ENCODE measurements at places on chromosomes 2 and 18. TPM values are rescaled to one million over a fixed set of nuclear protein-coding genes. Genes with fewer than 3 reads are reported as not detected.

The SP140 gene
- total RNA-seq: not detected

- DNase-seq: peak; percentile 31
These were observed 83.9 kb upstream of the PKDCC start for GRCh38 chr2:41963661-41964525.

GRCh38 chr2:216559625-216560156 lies 61.0 kb downstream of the RPL37A start:
- DNase-seq: no peak

DNA sequence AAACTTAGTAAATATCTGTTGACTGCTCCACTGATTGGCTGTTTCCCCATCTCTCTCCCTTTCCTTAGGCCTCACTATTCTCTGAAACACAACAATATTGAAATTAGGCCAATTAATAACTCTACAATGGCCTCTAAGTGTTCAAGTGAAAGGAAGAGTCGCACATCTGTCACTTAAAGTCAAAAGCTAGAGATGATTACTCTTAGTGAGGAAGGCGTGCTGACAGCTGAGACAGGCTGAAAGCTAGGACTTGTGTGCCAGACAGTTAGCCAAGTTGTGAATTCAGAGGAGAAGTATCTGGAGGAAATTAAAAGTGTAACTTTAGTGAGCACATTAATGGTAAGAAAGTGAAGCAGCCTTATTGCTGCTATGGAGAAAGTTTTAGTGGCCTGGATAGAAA lies 48.4 kb downstream of the PLEK start:
- no peak for DNase-seq

GRCh38 chr2:206984206-206984605 lies 44.9 kb downstream of the CPO start:
- no peak for DNase-seq

The C2orf49 gene
- total RNA-seq: 19.9 TPM

The NOL4 gene
- total RNA-seq: 0.63 TPM

Measured in neural crest cell (in vitro differentiated cells).